Myocyte (in vitro differentiated cells): ENCODE measurements at places on chromosomes 11 and 22. TPM values are rescaled to one million over a fixed set of nuclear protein-coding genes. Genes with fewer than 3 reads are reported as not detected.

- no peak for DNase-seq
These were observed 4.1 kb upstream of the BLID start for GRCh38 chr11:122120096-122120495.

GRCh38 chr11:516400-516799, 9.4 kb upstream of the RNH1 start:
- no peak for DNase-seq

DNA sequence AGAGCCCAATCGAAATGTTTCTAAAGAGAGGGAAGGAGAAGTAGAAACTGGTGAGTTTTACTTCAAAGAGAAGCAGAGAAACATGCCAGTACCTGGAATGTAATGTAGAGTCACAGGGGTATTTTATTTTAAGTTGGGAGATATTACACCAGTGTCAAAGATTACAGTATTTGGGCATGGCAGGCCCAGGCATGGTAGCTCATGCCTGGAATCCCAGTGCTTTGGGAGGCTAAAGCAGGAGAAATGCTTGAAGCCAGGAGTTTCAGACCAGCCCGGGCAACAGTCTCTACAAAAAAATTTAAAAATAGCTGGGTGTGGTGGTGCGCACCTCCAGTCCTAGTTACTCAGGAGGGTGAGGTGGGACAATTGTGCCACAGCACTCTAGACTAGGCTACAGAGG, 2.7 kb downstream of the SYCE3 start:
- DNase-seq: no peak

DNA sequence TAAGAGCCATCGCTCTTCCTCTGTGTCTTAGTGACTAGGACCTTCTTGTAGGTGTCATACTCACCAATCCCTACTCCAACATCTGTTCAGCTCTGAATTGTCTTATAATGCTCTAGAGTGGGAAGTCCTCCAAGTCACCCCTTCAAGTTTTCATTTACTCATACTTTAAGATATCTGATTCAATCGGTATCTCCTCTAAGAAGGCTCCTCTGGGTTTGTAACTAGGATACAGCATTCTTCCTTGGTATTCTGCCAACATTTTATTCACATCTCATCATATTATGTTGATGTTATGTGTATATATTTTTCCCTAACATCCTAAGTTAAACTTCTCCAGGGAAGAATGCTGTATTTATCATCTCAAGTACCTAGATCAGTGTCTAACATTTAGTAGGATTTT, 662.1 kb downstream of the NTM start:
- no peak for DNase-seq

- no peak for DNase-seq
These were observed 124.5 kb downstream of the ST3GAL4 start for GRCh38 chr11:126480015-126480409.

- DNase-seq: peak; percentile 39
These were observed 14.9 kb upstream of the TSKU start for GRCh38 chr11:76768088-76768908.

DNA sequence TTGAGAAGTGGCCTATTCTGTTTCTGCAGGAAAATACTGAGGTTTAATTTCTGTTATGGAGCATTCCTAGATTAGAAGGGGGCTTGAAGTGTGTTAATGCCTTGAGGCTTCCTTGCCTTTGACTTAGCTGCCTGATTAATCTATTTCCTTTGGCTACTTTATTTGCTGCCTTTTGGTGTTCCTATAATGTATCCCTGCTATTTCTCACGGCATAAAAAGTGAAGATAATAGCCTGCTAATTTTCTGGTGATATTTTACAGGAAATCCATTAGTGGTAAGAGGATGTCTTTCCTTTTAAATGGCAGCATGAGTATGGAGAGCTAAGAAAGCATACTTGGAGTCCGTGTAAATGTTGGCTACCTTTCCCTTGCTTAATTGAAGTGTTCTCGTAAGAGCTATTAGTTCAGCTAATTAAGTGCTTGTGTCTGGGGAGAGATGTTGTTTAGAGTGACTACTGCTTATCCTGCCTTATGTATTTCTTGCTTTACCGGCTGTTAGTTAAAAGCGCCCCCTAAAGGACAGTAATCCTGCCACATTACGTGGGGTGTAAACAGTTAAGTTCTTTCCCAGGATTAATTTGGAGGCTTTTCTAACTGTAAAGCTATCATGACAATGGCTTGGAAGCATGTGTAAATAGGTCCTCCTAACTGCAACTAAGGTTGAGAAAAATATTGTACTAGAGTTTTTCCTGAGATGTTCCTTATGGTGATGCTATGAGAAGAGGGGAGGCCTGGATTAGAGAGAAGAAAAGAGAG, 45.6 kb downstream of the ZNF280B start:
- peak; percentile 21 for DNase-seq

DNA sequence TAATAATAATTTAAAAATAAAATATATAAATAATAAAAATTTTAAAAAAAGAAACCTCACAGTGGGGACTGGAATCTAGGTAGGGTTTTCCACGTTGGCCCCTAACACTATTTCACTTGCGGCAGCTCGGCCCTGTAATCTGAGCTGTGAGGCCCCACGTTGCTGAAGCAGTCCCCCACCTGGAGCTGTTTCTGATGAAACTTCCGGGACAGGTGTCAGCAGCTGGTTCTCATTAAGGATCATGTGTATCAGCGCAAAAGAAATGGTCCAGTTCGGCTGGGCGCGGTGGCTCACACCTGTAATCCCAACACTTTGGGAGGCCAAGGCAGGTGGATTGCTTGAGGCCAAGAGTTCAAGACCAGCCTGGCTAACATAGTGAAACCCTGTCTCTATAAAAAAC, 17.3 kb downstream of the RHOD start:
- DNase-seq: no peak

DNA sequence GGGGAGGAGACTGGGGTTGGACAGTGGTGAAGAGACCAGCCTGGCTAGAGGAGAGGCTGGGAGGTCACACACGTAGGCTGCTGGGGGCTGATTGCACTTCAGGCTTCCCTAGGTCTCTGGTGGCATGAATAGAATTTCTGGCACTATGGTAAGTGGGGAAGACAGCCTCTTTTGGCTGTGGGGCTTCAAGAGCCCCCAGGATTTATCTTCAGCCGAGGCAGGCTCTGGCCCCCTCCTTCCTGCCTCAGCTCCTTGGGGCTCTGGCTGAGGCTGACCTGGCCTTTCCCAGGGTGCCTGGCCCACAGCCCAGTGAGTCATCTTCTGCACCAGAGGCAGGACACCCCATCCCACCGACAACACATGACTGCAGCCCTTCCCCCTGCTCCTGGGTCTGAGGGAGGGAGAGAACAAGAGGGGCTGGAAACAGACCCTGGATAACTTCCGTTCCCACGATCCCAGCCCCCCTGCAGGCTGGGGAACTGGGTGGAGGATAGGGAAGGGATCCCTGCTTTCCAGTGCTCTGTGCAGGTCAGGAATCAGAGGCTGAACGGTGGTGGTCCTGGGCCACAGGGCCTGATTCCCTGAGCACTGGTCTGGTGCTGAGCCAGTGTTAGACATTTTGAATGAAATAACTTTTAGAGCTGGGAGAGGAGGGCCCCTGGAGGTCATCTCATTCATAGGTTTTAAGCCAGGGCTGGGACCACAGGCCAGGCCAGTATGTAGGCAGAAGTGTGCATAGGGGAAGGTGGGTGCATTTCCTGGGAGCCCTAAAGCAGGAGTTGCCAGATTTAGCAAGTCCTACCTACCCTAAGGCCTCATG, 26.5 kb downstream of the ARHGEF17 start:
- peak; percentile 88 for DNase-seq

GRCh38 chr11:102705626-102706025, at the start of gene MMP27:
MMP27 (minus strand) TSS chr11:102705769; CDS start chr11:102705714, 55 bp downstream.
- no peak for DNase-seq

- peak; percentile 49 for DNase-seq
These were observed 77.3 kb downstream of the SCN3B start for GRCh38 chr11:123577081-123577598.

DNA sequence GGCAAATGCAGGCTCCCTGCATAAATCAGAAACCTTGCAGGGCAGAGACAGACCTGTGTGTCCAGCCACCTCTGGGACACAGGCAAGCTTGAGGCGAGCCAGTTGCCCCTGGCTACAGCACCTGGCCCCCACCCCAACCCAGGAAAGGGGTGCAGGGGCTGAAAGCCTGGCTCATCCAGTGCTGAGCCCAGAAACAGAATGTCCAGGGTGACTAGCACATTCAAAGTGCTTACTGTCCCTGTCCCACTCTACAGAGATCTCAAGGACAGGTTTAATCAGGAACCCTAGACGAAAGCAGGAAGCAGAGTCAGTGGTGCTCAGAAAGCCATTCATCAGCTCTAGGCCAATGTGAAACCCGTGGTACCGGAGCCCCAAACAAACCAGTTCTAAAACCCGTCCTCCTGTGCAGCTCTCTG, 31.9 kb downstream of the PLEKHA7 start:
- DNase-seq: no peak

- DNase-seq: no peak
These were observed 6.6 kb downstream of the CERK start for GRCh38 chr22:46731246-46732040.

DNA sequence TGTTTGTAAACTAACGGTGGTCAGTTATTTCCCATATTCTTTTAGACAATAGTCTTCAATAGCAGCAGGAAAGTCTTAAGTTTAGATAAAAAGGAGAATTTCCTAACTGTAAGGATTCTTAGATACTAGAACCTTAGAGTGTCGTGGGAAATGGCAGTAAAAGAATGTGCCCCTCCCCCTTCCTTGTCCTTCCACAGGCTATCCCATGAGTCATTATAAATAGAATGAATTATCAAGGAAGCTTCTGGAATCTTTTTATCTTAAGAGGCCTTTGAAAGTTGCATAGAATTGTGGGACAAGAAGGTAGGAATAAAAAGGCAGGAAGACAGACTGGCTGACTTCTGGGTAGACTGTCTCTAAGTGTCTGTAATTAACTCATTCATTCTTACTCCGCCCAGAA, 165.2 kb upstream of the TBCEL start:
- no peak for DNase-seq

DNA sequence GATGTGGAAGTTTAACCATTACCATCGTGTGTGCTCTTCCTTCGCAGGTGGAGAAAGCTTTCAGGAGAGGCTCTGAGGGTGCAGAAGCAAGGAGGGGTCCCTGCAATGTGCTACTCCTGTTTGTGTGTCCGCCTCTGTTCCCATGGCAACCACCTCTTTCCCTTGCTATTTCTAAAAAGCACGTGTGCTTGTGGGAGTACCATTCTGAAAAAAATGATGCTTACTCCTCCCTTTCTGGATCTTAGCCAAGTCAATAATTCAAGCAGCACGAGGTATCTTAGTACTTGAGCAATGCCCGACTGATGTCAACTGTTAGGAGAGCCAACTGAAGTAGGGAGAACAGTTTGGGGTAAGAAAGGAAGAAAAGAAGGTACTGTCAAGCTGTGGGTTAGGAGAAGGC, 628.7 kb downstream of the NTM start:
- no peak for DNase-seq

GRCh38 chr11:119772076-119772475, 43.1 kb upstream of the NECTIN1 start:
- no peak for DNase-seq

- DNase-seq: no peak
These were observed 1475.4 kb downstream of the BRD1 start for GRCh38 chr22:48352086-48352911.

- no peak for DNase-seq
These were observed 72.2 kb upstream of the BID start for GRCh38 chr22:17846326-17846992.

GRCh38 chr11:3865388-3866193, 10.1 kb downstream of the STIM1 start:
- DNase-seq: peak; percentile 23

The DRD4 gene
- not detected in 2 replicates for total RNA-seq

The TPST2 gene
- total RNA-seq: 36.6 and 39.2 TPM in 2 replicates

The ACR gene
- total RNA-seq: not detected in 2 replicates

The CCDC73 gene
- not detected in 2 replicates for total RNA-seq

The CTSC gene
- total RNA-seq: 12.4 and 37.1 TPM in 2 replicates

The TYR gene
- not detected in 2 replicates for total RNA-seq

The MOV10L1 gene
- total RNA-seq: 0.16 and 0.83 TPM in 2 replicates

The B4GAT1 gene
- 60.3 and 69.3 TPM in 2 replicates for total RNA-seq

The RFPL3 gene
- total RNA-seq: not detected in 2 replicates

The GGTLC3 gene
- 0.52 TPM in 1 of 2 replicates, not detected in the other for total RNA-seq

The CEP126 gene
- 1.3 and 2.1 TPM in 2 replicates for total RNA-seq

The SCGB1D2 gene
- not detected in 2 replicates for total RNA-seq

The HOATZ gene
- total RNA-seq: not detected in 2 replicates

The OR6T1 gene
- not detected in 2 replicates for total RNA-seq

The SMTNL1 gene
- 0.16 and 0.21 TPM in 2 replicates for total RNA-seq

The GTSE1 gene
- total RNA-seq: 0.35 and 0.47 TPM in 2 replicates
